ENCODE measurements at places on chromosomes 1 and 21.

GRCh38 chr1:235558621-235559169, 54.4 kb upstream of the B3GALNT2 start:
- DNase-seq, result no peak

- no peak for DNase-seq
These were observed 196.5 kb downstream of the IER5 start for GRCh38 chr1:181284978-181285377.

DNA sequence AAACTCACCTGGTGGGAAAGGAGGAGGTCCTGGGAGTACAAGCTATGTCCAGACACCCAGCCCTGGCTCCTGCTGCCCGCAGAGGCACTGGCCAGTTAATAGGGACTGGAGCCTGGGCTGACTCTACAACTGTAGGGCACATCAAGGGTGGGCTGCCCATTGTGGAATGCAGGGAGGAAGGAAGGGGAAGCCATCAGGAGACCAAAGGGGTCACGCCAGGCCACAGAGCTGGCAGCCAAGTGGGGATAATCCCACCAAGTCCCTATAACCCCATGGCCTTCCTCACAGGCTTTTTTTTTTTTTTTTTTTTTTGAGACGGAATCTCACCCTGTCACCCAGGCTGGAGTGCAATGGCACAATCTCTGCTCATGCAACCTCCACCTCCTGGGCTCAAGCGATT, 14.7 kb downstream of the TMEM53 start:
- DNase-seq, result no peak

GRCh38 chr1:89946532-89946931, 48.4 kb upstream of the ZNF326 start:
- DNase-seq, result no peak

- no peak for DNase-seq
These were observed 390.0 kb upstream of the USP24 start for GRCh38 chr1:55605155-55605554.

DNA sequence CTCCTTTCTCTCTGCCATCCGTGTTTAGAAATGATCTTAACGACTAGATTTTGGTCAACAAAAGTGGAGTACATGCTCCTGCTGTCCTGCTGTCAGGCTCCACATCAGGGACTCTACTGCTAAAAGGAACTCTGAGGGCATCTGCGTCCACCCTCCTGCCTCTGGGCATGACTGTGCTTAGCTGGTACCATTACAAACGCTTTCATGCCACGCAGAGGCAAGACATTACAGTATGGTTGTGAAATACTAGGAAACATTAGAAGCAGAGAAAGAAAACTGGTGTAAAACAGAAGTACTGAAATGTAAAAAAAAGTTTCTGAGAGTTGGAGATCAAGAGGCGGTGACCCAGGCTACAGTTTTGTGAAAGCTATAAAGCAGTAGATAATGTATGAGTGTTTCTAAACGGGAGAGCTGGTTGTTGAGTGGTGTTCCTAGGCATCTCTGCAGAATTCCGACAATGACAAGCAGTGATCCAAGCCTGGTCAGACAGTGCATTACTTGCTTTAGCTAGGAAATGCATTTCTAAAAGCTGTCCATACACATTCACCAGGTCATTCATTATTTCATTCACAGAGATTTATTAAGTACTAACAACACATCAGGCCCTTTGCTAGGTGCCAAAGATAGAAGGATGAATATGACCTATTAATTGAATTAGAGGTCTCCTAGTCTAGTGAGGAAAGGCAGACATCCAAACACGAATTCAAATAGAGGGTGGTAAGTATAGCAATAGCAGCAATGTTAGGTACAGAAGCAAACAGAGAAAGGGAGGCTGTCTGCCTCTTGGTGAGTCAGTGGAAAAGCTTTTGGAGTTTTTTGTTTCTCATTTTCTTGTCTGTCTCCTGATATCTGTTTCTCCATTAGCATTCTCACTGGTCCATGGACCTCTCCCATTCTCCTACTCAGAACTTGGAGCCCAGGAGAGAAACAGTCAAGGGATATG, 401.9 kb downstream of the LMO4 start:
- DNase-seq, result no peak

DNA sequence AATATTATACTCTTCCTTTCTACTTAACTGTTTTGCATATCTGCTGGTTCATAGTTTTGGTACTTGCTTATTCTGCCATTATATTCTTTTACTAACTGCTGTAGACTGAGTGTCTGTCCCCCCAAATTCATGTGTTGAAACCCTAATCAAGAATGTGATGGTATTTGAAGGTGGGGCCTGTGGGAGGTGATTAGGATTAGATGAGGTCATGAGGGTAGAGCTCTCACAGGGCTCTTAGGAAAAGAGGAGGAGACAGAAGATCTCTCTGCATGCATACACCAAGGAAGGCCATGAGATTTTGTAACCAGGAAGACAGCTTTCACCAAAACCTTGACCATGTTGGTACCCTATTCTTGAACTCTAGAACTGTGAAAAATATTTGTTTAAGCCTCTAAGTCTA, 354.1 kb upstream of the B3GALT2 start:
- no peak for DNase-seq

- no peak for DNase-seq
These were observed 41.0 kb upstream of the LIN9 start for GRCh38 chr1:226349801-226350518.

DNA sequence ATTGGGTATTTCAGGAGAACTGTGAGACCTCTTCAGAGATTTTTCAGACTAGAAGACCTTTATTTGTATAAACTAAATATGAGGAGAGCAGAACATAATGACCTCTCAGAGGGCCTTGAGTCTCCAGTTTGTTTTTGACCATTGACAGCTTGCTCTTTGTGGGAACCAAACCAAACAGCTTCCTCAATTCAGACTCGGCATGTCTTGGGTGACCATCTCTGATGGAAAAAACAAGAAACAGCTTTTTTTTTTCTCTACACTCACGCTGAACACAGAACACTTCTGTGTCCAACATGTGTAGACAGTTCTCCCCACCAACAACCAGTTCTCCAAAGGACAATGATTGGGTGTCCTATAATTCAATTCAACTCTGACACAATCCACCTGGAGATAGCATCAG, 11.5 kb downstream of the ATP1A4 start:
- no peak for DNase-seq

GRCh38 chr1:201450721-201451291, 18.2 kb downstream of the PHLDA3 start:
- DNase-seq, result no peak

DNA sequence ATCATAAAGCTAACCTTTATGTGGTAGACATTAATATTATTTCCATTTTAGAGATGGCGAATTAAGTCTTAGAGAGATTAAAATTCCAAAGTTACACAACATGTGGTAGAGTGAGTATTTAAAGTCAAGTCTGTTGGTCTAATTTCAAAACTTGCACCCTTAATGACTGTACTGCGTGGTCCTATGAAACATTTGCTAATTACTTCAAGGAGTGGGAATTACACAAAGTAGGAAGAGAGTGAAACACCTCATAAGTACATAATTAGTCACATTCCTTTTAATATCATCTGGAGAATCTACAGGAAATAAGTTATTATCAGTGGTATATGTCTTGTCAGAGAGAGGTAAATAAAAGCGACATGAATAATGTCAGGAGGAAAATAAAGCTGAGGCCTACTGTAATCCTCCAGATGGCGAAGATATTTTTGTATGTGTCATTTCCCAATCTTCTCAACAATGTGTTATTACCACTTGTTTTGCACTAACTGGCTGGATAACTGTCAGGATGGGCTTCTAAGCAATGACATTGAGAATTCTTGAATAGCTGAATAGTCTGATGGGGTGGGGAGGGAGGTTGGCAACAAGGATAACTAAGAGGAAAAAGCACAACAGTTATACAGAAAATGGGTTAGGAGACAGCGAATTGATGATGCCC, 95.5 kb downstream of the TNFSF18 start:
- no peak for DNase-seq

- peak; percentile 85 for DNase-seq
These were observed 362 bp upstream of the DYNLT4 start for GRCh38 chr1:44807364-44808062.

- DNase-seq, result no peak
These were observed 135.1 kb downstream of the AK5 start for GRCh38 chr1:77416692-77417450.

GRCh38 chr1:38013227-38013622, 691 bp downstream of the UTP11 start:
- DNase-seq, result no peak

- DNase-seq, result no peak
These were observed 18.2 kb downstream of the CRYZ start for GRCh38 chr1:74714429-74715235.

DNA sequence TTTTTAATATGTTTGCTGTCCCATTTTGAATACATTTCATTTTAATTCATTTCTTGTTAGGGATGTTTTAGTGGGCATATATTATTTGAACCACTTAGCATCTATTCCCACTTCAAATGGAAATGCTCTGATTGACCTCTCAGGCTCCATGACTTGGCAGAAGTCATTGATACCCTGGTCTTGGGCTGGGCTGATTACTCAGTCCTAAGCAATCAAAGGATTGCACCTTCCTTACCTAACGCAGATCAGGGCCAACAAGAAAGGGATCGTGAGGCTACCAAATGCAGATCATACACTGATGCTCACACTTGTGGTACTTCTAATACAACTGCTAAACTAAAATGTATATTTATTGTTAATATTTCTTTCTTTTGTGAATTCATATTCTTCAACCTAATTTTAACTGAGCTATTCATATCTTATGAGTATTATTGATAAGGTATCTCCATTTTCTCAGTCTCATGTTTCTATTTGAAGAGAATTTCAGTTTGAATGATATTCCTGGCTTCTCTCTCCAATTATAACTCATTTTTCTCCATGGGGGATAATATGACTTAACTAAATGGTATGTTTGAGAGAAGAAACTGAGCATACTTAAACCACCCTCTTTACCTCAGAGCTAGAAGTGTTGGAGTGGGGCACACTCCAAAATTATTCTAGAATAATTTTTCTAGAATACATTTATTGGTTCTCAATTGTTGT, 615.5 kb upstream of the ADAMTS5 start:
- no peak for DNase-seq

- DNase-seq, result no peak
These were observed 152.2 kb downstream of the S1PR1 start for GRCh38 chr1:101388904-101389546.

GRCh38 chr1:244965185-244966030, 101.1 kb upstream of the HNRNPU start:
- DNase-seq, result no peak

- no peak for DNase-seq
These were observed 739.3 kb downstream of the PLA2G4A start for GRCh38 chr1:187568067-187568466.

GRCh38 chr21:40300300-40300699, 433.1 kb downstream of the PCP4 start:
- no peak for DNase-seq

GRCh38 chr1:167137332-167137781, 43.5 kb downstream of the STYXL2 start:
- DNase-seq, result no peak

All from activated T-cell treated with anti-CD3 and anti-CD28 coated beads, Interleukin-2, amount 50 U/mL, for 4 hours (primary cell).